K562 (cell line): ENCODE measurements at places on chromosomes 3 and 15. TPM values are rescaled to one million over a fixed set of nuclear protein-coding genes. Genes with fewer than 3 reads are reported as not detected.

GRCh38 chr15:25783607-25784540, 79.3 kb downstream of the ATP10A start:
- peak; percentile 56 for DNase-seq

The LDHAL6B gene
- total RNA-seq, result not detected in 2 replicates

The ATG3 gene
- 61.9 and 64.7 TPM in 2 replicates for total RNA-seq

- DNase-seq, result no peak
Measured at GRCh38 chr3:53402326-53402725, 55.0 kb upstream of the DCP1A start.

DNA sequence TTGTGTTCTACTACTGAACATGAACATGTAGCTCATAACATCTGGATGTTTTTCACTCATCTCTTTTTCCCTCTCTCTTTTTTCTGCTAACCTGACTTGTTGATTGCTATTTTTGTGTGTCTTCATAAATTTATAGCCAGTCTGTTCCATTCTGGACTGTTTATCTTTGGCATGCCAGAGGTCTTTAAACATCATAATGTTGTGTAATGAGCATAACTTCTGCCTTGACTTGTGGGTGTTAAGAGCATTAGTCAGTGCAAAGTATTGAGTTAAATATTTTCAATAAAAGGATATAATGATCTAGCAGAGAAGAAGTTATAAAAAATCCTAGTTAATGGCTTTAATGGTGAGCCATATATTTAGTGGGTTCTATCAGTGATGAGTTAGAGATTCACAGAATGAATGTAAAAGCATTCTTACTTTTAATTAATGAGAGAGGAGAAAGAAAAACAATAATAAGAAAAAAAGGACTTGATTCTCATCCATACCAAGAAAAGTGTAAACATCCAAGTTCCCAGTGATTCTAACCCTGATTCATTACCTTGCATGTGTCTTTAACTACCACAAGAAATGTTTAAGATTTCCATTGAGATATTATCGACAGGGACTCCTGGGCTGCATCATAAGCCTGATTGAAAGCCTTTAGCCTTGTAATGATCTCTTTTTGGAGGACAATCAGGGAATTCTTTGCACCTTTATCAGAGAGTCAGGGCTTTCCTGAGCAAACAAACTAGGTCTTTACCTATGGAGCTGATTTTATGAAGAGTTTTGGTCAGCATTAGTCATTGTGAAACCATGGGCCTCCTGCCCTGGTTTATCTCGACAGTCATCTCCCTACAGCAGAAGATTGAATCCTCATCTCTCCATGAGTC, 22.9 kb downstream of the MITF start:
- DNase-seq, result no peak

The CTXN2 gene
- not detected in 2 replicates for total RNA-seq

DNA sequence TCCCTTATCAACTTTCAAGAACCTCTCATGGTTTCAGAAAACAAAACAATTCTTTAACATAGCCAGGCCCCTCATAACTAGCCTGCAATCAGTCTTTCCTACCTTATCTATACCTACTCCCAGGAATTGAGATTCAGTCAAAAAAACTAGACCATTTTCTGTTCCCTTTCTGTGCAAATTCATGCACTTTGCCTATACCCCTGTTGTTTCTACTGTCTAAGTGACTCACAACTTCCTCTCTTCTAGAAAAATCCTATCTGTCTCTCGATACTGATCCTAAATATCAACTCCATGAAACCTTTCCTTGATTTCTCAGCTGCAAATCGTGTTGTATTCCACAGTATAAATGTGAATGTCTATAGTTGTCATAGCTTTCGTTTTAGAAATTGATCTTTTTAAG, 10.9 kb upstream of the IL1RAP start:
- DNase-seq, result no peak

DNA sequence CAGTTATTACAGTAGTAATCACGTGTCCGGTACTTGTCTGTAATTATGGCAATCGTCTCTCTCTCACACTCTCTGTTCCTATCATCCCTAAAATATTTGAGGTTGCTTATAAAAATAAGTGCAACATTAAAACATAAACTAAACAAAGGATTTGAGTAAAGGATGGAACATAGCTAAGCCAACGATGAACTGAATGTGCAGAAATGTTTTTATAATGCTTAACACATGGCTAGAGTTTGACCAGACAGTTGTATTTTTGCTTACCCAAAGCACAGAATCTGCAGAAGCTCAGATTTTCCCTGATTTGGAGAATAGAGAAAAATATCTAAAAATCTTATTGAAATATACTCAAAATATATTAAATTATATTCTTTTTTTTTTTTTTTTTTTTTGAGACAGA, 1030.9 kb downstream of the NAALADL2 start:
- DNase-seq, result no peak

The DUOXA2 gene
- not detected in 2 replicates for total RNA-seq

The TLE3 gene
- total RNA-seq, result 78.3 and 84.2 TPM in 2 replicates

DNA sequence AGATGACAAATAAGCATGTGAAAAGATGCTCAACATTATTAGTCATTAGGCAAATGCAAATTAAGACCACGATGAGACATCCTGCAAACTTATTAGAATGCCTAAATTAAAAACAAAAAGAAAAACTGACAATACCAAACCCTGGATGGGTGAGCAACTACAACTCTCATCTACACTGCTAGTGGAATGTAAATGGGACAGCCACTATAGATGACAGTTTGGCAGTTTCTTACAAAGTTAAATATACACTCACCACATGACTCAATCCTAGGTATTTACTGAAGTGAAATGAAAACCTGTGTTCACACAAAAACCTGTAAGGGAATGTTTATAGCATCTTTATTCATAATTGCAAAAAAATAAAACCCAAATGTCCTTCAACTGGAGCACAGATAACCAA, 74.7 kb downstream of the NPTN start:
- DNase-seq, result no peak

DNA sequence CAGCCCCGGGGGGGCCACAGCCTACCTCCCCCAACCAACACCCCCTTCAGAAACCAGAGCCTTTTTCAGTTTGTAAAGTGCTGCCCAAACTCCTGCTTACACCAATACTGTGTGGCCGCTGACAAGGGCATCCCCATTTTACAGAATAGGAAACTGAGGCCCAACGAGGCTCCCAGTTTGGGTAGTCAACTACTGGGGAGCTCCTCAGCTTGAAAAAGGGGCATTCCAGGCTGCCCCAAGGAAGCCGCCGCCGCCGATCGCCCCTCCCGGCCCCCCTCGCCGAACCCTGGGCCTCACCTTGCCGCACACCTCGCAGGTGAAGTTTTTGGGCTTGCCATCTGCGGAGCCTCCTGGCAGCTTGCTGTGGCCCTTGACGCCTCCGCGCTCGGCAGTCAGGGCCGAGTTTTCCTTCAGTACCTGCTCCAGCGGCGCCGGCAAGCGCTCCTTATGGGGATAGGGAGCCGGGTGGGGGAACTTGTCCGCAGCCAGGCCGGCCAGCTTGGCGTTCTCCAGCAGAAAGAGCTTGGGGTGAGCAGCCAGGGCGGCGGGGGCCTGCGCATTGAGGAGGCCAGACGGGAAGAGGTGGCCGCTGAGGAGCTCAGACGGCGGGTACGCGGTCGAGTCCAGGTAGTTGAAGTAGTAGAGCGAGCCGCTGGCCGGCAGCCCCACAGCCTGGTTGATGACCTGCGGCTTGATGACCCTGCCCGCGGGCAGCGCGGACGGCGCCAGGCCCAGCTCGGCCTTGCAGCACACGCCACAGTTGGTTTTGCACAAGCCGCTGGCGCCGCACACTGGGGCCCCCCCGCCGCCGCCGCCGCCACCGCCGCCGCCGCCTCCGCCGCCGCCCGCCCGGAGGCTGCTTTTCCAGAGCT, 1.4 kb downstream of the FEZF2 start:
- DNase-seq, result no peak

The NGRN gene
- 64.6 and 66.5 TPM in 2 replicates for total RNA-seq

DNA sequence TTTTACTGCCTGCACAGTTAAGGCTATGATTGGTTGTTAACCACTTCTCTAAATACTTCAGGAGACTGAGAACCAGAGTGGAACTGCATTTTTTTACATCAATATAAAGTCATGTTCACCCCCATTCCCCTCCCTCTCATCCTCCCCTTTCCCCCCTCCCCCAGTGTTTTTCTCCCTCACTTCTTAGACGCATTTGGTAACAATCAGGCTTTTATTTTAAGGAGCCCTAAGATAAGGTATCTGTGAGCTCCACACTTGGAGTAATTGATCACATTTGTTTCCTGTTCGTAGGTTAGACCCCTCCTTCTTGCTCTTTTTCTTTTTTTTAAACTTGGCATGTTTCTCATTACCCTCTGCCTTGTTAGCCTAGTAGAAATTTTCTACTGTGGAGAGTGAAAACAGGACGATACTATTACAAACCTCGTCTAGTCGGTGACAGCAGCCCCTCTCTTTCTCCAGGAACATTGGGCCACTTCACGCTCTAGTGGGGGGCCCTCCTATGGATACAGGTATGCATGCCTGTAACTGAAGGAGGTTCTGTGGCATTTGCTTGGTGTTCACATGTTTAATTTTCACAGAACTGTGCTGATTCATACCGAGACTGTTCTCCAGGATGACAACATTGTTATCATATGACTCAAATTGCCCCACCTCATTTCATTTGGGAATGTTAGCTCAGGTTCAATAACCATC, 314.4 kb downstream of the MECOM start:
- no peak for DNase-seq

The WDR93 gene
- total RNA-seq, result not detected in 2 replicates

- DNase-seq, result no peak
Measured at GRCh38 chr15:66985653-66986052, 79.7 kb upstream of the SMAD3 start.

GRCh38 chr15:68335251-68335650, 57.7 kb downstream of the FEM1B start:
- DNase-seq, result no peak

GRCh38 chr15:57213862-57214261, 162.4 kb upstream of the CGNL1 start:
- no peak for DNase-seq

DNA sequence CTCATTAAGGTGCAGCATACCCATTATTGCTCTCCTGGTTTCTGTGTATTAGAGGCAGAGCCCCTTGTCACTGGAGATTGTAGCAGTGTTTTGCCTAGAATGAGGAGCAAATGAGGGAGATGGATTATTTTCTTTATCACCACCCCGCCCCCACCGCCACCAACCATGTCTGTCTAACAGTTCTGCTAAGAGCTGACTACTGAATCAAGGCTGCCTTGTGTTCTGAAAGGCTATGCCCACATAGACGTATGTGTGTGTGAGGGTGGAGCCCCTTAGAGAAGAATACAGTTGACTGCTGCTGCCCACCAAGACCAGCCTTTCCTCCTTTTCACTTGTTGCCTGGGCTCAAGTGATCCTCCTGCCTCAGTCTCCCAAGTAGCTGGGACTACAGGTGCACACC, 47.4 kb downstream of the RAD54L2 start:
- no peak for DNase-seq

DNA sequence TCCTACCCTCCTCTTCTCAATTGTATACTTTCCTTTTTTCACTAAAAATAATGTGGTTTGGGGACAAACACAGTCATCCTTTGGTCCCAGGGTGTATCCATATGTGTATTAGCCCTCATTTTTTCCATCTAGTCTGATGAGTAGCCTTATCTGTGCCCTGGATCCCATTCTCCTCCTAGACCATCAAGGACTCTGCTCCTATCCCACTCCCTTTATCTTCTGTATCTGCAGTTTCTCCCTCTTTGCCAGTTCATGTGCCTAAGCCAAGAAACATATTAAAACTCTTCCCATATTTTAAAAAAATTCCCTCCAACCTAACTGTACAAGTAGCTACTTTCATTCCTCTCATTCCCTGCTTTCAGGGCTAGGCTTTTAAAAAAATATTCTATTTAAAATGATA, 25.2 kb downstream of the CCDC14 start:
- DNase-seq, result no peak

The CCR9 gene
- not detected in 2 replicates for total RNA-seq

- DNase-seq, result peak; percentile 77
Measured at GRCh38 chr3:148943506-148944205, 47.7 kb upstream of the GYG1 start.

- DNase-seq, result no peak
Measured at GRCh38 chr15:73515527-73515926, 72.6 kb downstream of the REC114 start.

The SNX33 gene
- total RNA-seq, result 14.1 and 14.8 TPM in 2 replicates

- no peak for DNase-seq
Measured at GRCh38 chr15:77312523-77312922, 107.4 kb downstream of the PEAK1 start.

GRCh38 chr3:158569794-158570193, 1.2 kb upstream of the MLF1 start:
- peak; percentile 53 for DNase-seq

The PPP1R14D gene
- not detected in 2 replicates for total RNA-seq

The ATP2B2 gene
- not detected in 2 replicates for total RNA-seq

DNA sequence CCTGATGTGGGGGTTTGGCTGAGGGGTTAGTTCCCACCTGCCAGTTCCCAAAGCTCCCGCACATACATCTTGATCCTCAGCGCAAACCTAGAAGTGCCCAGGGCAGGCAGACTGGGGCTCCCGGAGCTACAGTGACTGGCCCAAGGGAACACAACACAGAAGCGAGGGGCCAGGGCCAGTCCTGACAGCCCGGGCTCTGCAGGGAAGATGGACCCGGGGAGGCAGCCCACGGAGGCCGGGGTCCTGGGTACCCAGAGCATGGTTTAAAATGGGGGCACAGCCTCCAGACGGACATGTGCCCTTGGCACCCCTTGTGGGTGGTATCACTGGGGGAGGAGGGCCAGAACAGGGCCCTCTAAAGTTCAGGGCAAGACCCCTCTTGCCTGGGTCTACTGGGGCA, 5.1 kb downstream of the CPN2 start:
- no peak for DNase-seq

DNA sequence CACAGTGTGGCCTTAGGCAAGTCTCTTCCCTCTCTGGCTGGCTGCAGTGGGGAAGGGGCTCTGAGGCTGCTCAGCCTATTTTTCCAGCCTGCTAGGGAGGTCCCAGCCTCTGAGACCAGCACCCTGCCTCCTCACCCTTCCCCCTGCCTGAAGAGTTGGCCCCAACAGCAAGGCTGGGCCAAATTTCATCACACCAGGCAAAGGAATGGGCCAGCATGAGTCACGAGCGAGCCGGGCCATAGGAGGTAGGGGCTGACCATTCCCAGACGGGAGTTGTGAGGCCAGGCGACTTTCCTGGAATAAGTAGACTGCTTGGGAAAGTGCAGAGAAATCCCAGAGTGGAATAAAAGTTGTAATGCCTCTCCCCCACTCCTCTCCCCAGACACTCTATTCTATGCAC, 5.7 kb upstream of the FBLN2 start:
- DNase-seq, result no peak

- DNase-seq, result no peak
Measured at GRCh38 chr3:196350067-196350466, 11.9 kb upstream of the TM4SF19 start.

GRCh38 chr15:78421238-78421965, 16.6 kb upstream of the IREB2 start:
- no peak for DNase-seq
